ENCODE measurements at places on chromosomes 13 and 19. TPM values are rescaled to one million over a fixed set of nuclear protein-coding genes. Genes with fewer than 3 reads are reported as not detected.

DNA sequence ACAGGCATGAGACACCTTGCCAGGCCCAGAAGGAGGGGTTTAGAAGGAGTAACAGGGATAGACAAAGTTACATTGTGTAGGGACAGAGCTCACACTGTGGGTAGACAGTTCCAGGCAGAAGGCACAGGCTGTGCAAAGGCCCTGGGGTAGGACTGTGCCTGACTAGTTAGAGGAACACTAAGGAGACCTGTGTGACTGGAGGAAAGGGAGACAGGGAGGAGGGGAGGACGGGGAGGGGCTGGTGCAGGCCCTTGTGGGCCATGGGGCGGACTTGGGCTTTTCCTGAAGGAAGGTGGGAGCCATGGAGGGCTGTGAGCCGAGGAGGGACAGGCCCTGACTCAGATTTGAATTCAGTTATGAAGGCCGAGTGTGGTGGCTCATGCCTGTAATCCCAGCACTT is 14.6 kb upstream of the GNA11 start:
- DNase-seq = no peak

DNA sequence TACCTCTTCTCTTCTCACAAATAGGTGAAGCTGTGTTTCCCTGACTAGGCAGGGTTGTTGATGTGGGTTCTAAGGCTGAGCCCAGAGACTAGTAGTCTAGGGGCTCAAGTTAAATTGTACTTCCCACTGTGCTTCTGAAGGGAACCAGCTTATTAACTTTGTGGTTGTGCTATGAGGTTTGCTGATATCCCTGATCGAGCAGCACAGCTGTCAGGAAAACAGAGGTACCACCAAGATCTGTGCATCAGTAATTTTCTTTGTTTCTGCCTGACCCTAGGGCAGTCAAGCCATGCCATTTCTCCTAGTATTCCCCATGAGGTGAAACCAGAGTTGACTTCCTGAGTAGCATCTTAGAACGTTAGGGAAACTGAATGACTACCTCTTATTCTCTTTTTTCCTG is 853.8 kb upstream of the MIR17HG start:
- peak; percentile 38 for DNase-seq

DNA sequence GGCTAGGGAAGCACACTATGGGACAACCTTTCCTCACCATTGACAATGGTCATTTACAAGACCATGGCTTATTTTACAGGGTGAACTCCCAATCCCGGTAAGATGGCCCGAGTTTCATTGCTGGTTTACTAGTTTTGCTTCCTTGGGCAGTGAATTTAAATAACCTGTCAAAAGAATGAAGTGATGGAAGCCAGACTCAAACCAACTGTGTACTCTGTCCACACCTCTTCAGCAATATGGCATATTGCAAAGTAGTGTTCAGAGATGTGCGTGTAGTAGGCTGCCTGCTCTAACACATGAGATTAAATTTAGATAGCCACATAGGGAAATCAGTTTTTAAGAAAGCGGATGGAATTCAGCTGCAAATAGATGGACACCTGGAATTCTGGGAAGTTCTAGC is 58.4 kb upstream of the USPL1 start:
- DNase-seq = no peak

- no peak for DNase-seq
Measured at GRCh38 chr19:14979476-14980255, at the start of gene SLC1A6. Gene SLC1A6 (minus strand): TSS chr19:14979864. CDS start chr19:14972910, 6,954 bp downstream.

GRCh38 chr19:6273701-6274601 is 5.8 kb downstream of the MLLT1 start:
- peak; percentile 79 for DNase-seq

- peak; percentile 65 for DNase-seq
Measured at GRCh38 chr19:31066385-31066784, 282.9 kb downstream of the TSHZ3 start.

- no peak for DNase-seq
Measured at GRCh38 chr19:15129856-15130585, 22.8 kb downstream of the SYDE1 start.

DNA sequence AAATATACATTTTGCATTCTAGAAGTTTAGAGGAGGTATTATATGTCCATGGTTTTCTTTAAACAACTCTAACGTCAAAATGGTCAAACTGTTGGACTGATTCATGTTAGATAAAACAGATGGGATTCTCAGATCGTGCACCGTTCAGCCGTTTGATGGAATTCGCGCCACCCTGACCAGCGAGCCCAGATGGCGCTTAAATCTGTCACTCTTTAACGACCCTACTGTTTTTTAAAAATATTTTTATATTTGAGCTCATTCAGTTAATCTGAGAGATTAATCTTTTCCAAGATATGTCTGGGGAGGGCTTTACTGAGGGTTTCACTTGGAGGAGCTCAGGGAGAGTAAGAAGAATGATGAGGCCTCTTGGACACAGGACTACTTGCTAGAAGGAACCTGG is 164.4 kb downstream of the TM9SF2 start:
- no peak for DNase-seq

DNA sequence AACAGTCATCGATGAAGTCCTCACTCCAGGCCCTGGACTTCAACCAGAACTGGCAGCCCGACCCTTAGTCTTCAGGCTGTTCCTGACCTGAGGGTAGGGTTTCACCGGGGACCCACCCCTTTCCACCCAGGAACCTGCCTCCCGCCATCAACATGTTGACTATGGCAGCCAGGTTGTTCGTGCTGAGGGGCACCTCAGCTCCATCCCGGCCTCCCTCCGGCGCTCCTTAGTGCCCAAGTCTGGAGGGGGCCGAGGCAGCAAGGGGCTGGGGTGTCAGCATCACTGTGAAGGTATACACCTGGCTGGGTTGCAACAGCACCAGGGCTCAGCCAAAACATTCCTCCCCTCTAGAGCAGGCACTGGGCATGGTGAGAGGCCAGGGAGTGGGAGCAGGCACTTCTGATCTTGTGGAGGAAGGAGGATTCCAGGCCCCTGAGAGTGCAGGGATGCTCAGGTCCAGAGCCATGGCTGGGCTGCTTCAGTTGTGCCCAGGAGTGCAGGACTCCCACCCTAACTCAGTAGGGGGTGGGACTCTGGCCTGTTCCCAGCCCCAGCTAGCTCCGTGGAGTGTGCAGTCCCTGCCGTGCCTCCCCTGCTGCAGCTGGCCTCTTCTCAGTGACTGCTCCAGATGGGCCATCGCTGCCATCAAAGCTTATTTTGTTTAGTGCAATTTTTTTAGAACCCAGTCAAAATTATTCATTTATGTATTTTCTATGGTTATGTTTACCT is 1445.9 kb downstream of the PCDH9 start:
- no peak for DNase-seq

DNA sequence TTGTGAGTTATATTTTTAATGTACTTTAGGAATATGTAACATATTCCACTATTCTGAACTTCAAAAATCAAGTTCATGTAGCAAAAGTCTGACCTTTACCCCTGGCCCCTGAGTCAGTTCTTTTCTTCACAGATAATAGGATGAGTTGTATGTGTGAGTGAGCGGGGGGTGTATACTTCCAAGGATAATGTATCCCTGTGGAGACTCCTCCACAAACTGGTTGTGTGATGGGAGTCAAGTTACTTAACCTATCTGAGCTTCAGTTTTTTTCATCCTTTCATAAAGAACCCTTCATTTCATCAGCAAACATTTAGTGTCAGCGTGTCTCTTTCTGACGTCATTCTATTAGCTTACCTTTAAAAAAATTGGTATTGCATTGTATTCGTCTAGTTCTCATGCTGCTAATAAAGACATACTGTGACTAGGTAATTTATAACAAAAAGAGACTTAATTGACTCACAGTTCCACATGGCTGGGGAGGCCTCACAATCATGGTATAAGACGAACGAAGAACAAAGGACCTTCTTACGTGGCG is 288.1 kb upstream of the GPC6 start:
- DNase-seq = no peak

GRCh38 chr13:37381502-37381901 is 217.1 kb downstream of the POSTN start:
- no peak for DNase-seq

- DNase-seq = no peak
Measured at GRCh38 chr19:10291554-10292205, 1.9 kb downstream of the ICAM5 start.

DNA sequence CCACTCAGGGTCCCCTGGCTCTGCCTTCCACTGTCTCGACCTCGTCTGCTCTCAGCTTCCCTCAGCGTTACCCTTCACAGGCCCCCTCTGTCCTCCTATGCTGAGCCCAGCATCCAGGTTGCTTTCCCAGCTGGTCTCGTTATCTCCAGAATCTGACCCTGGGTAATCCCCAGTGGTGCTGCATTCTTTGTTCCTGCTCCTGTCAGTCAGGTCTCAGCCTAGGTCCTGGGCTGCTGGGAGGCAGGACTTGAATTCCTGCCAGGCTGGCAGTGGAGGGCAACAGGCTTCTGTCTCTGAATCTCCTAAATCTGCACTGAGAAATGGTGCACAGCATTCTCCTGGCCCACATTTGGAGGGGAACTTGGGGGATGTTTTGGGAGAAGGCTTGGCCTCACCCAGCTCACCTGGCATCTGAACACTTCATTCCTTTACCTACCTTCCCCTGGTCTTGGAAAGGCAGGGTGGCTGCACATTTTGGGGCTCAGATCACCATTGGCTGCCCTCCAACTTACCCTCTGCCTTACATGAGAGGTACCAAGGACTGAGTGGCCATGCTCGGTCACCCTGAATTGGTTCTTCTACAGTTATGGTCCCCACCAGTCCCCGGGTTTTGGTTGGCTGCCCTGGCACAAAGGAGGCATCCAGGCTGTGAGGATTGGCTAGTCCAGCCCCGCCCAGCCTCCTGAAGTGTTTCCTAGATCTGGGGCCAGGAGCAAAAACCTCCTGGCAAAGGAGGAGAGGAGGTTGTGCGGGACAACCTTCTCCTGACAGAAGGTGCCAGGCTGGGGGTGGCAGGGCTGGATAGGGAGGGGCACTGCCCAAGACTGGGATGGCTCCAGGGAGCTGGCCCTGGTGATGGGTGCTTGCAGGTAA is at the start of gene CYP4F8:
Gene CYP4F8 (plus strand): TSS at position 712 of the 873 bp plus-strand sequence. CDS start 399 bp downstream, outside the sequence.
- no peak for DNase-seq

GRCh38 chr13:109233293-109233692 is 553.1 kb downstream of the IRS2 start:
- DNase-seq = no peak

Gene ZC3H13
- 13.1 TPM for total RNA-seq

Gene ZNF525
- total RNA-seq = 3.4 TPM

Gene FCHO1
- total RNA-seq = not detected

Gene DAND5
- not detected for total RNA-seq

Gene CPT1C
- total RNA-seq = 1.4 TPM

Data from myocyte (in vitro differentiated cells).